ENCODE measurements at places on chromosomes 7 and 10. TPM values are rescaled to one million over a fixed set of nuclear protein-coding genes. Genes with fewer than 3 reads are reported as not detected.

The DNAJB6 gene
- total RNA-seq, result 201 TPM

The EIF4H gene
- total RNA-seq, result 318 TPM

The HILPDA gene
- 70.8 TPM for total RNA-seq

- DNase-seq, result no peak
These were observed 347.4 kb downstream of the RPS24 start for GRCh38 chr10:78381107-78381506.

- no peak for DNase-seq
These were observed 34.5 kb upstream of the EGR2 start for GRCh38 chr10:62850646-62851045.

- no peak for DNase-seq
These were observed 207.0 kb downstream of the ANK3 start for GRCh38 chr10:60182691-60183090.

- DNase-seq, result no peak
These were observed 750.7 kb upstream of the SORCS1 start for GRCh38 chr10:107915215-107915610.

DNA sequence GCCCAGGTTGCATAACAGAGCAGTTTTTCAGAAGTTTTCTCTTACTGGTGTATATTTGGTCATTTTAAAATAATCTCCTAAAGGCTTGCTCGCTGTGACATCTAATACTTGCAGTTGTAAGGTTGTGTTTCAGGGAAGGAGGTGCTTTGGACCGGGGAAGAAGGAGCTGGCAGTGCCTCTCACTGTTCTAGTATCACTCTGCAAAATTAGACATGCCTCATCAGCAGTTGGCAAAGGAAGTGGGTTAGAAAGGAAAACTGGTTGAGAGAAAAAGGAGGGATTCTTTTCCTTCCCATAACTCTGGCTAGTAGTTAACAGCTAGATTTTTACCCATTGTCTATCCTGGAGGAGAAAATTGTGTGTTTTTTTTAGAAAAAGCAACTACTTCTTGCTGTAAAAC is 34.8 kb downstream of the CUL1 start:
- DNase-seq, result no peak

- DNase-seq, result no peak
These were observed 66.1 kb upstream of the KAT6B start for GRCh38 chr10:74760086-74760979.

DNA sequence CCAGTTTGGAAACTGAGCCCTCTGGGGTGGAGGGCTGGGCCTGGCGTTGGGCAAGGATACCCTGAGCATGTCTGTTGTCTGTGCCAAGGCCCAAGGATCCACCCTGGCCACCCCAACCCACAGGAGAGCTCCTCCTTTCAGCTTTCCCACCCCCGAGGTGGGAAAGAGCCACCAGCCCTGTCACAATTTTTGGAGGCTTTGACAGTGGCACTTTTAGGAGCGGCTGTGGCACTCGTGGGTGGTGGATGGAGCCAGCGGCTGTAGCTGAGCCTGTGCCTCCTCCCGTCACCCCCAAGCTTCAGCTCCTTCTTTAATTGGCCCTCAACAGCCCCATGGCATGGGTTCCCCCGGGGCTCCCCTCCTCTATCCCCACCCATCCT is 18.2 kb upstream of the ZNF862 start:
- DNase-seq, result no peak

- no peak for DNase-seq
These were observed 100.1 kb upstream of the COL1A2 start for GRCh38 chr7:94294471-94295131.

- no peak for DNase-seq
These were observed 4.4 kb upstream of the ABHD11 start for GRCh38 chr7:73742753-73743641.

Measured in Panc1 (cell line).